ENCODE measurements at places on chromosomes 2 and 18.

GRCh38 chr18:11500153-11501122 lies 109.0 kb upstream of the SLC35G4 start:
- peak; percentile 99 for DNase-seq

DNA sequence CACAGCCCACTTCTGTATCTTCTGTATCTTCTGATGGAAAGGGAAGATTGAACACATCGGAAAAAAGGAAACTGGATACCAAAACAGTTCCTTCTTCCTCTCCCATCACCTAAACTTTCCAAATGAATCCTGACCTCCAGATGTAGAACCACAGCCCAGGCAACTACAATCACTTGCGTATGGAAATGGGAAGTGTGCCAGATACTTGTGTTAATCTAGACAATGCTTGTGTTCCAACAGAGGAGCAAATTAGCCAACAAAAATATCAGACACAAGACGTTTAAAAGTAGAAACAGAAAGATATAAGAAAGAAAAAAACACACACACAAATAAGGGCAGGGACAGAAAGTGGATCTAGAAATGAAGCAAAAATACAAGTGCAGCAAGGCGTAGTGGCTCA lies 31.4 kb upstream of the DUSP2 start:
- no peak for DNase-seq

- DNase-seq, result no peak
These were observed 625.3 kb upstream of the LRRTM4 start for GRCh38 chr2:78147466-78147865.

GRCh38 chr2:42545023-42545721 lies 23.3 kb upstream of the MTA3 start:
- DNase-seq, result no peak

DNA sequence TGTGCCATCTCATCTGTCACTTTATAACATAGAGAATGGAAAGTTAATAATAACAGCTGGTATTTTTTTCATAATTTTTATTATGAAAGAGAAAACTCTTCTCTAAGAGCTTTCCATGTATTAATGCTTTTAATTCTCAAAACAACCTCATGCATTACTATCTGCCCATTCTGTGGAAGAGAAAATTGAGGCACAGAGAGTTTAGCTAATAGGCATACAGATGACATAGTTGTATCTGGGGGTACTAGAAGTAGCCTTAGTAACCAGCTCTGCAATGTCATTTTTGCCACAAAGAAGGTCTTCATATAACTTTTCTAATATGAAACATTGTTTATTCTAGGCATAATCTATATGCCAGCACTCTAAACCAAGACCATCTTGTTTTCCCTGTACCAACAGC lies 36.3 kb upstream of the COBLL1 start:
- DNase-seq, result no peak

Data from A172 (cell line).